ENCODE measurements at places on chromosomes 4 and X.

DNA sequence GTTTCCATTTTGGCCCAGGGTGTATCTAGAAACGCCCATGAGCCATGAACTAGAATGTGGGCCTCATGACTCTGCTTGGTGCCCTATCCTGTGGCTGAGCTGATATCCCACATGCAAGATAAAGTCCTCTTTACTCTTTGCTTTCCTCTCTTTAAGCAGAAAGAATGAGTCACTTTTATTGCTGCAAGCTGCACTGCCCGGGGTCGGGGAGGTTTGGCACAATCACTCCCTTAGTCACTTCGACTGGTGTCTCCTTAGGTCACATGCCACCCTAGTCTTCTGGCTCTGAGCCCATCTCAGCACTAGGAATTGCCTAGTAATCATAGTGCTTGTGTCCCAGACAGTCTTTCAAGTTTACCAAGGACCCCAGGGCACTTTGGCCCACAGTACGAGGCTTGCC is 75.1 kb upstream of the CXorf66 start:
- no peak for DNase-seq
- no peak overlapping the region for H3K4me3 ChIP-seq
- no peak overlapping the region for H3K27ac ChIP-seq
- no peaks in the 10 kb centered on the region for H3K4me1 ChIP-seq

DNA sequence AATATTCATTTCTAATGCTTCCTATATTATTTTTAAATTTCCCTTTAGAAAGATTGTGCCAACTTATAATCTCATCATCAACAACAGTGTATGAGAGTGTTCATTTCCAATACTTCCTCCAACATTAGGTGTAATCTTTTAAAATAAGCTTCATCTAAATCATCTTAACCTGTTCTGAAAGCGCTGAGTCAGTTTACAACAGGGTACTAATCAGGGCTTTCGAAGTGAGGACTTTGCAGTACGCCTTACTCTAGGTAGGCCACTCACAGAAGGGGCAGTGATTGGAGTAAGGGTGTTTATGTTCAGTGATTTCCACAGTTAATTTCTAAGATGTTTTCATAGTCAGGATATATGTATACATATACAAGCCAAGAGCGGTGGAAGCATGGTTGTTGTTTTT is 87.9 kb downstream of the FRAS1 start:
- no peak for DNase-seq
- H3K36me3 ChIP-seq = no peaks in the 10 kb centered on the region
- no peak overlapping the region for H3K4me3 ChIP-seq
- no peak overlapping the region for H3K27ac ChIP-seq
- H3K27me3 ChIP-seq = no peaks in the 10 kb centered on the region

DNA sequence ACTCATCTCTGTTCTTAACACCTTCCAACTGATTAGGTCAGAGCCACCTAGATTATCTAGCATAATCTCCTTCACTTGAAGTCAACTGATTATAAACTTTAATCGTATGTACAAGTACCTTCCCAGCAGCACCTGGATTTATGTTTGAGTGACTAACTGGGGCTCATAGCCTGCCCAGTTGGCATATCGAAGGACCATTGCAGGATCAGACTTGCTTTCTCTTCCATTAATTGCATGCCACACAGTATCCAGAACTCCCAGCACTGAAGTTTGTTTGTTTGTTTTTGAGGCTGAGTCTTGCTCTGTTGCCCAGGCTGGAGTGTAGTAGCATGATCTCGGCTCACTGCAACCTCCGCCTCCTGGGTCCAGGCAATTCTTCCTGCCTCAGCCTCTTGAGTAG is 27.9 kb downstream of the GRK4 start:
- H3K27ac ChIP-seq = no peak overlapping the region
- no peaks in the 10 kb centered on the region for H3K4me1 ChIP-seq
- no peaks in the 10 kb centered on the region for H3K36me3 ChIP-seq
- H3K27me3 ChIP-seq = no peaks in the 10 kb centered on the region
- no peak overlapping the region for H3K4me3 ChIP-seq

- no peaks in the 10 kb centered on the region for H3K36me3 ChIP-seq
- peaks cover 62% of the 10 kb centered on the region for H3K27me3 ChIP-seq
- no peak overlapping the region for H3K27ac ChIP-seq
These were observed 259.6 kb downstream of the C4orf33 start for GRCh38 chr4:129355516-129355915.

DNA sequence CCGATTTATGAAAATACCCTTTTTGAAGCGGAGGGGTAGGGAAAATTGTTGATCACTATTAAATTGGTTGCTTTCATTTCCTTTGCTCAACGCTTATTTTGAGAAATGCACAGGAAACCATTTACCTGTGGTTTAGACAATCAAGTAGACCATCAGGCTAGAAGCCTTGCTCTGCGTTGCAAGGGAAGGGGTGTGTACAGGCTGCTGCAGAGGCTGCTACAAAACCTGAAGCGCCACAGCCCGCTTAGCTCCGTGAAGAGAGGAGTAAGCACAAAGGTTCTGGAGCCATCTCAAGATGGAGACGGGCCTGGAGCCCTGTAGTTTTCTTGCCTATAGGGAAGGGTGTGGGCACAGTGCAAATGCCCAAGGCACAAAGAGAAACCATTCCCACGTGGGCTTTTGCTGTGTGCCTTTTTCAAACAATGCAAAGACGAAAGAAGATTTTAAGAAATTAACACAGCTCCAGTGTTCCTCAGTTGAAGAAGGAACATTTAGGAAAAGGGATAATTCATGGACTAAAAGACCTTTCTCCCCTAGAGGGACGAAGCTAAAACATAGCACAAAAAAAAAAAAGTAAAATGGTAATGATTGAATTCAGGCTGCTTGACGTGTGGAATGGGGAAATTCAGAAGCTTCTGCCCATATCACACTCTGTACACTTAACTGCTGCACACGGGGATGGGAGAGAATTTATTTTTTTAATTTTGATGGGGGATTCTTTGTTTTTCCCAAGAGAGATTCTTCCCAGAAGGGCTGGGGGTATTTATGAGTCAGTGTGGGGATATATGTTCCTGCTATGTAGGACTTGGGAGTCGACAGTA is 3.5 kb downstream of the TMSB4X start:
- no peaks in the 10 kb centered on the region for H3K4me1 ChIP-seq
- DNase-seq = no peak
- no peak overlapping the region for H3K27ac ChIP-seq

- peaks cover 13% of the 10 kb centered on the region for H3K4me1 ChIP-seq
- no peak for DNase-seq
- H3K36me3 ChIP-seq = no peaks in the 10 kb centered on the region
These were observed 16.7 kb upstream of the SUPT20HL1 start for GRCh38 chrX:24343719-24344118.

DNA sequence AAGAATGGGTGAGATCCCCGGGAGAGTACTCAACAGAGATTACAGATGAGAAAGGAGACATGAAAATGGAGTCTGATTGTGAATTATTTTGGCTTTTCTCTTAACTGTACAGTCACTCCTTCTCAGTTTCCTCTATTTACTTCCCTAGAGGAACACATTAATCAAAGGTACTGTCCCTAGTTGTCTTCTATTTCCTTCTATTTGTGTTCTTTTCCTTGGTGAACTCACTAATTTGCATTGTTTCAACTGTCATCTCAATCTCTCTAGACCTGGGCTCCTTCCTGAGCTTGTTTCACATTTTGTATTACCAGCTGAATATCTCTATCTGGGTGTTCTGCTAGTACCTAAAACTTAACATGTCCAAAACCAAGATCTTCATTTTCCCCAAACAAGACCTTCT is 59.8 kb downstream of the ABCB7 start:
- peaks cover 6% of the 10 kb centered on the region for H3K36me3 ChIP-seq
- H3K27me3 ChIP-seq = no peaks in the 10 kb centered on the region
- no peaks in the 10 kb centered on the region for H3K4me1 ChIP-seq
- no peak for DNase-seq
- H3K27ac ChIP-seq = no peak overlapping the region

DNA sequence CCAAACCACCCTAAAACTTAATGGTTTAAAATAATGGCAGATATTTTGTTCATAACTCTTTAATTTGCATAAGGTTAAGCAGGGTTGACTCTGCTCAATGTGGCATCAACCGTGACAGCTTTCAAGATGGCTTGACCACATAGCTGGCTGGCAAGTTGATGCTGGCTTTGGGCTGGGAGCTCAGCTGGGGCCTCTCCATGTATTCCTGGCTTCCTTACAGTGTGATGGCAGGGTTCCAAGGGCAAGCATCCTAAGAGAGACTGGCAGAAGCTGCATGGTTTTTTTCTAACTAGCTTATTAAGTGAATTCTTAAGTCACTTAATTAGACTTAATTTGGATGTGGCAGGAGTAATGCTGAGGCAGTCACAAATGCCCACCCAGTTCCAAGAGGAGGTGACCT is 4.5 kb downstream of the RP2 start:
- no peak overlapping the region for H3K27ac ChIP-seq
- H3K27me3 ChIP-seq = no peaks in the 10 kb centered on the region
- H3K4me3 ChIP-seq = no peak overlapping the region
- no peak for DNase-seq
- no peaks in the 10 kb centered on the region for H3K4me1 ChIP-seq

Measured in cardiac muscle cell (in vitro differentiated cells and primary cell).